ENCODE measurements at places on chromosomes 7 and 10. TPM values are rescaled to one million over a fixed set of nuclear protein-coding genes. Genes with fewer than 3 reads are reported as not detected.

Gene HOXA5
- not detected for total RNA-seq

DNA sequence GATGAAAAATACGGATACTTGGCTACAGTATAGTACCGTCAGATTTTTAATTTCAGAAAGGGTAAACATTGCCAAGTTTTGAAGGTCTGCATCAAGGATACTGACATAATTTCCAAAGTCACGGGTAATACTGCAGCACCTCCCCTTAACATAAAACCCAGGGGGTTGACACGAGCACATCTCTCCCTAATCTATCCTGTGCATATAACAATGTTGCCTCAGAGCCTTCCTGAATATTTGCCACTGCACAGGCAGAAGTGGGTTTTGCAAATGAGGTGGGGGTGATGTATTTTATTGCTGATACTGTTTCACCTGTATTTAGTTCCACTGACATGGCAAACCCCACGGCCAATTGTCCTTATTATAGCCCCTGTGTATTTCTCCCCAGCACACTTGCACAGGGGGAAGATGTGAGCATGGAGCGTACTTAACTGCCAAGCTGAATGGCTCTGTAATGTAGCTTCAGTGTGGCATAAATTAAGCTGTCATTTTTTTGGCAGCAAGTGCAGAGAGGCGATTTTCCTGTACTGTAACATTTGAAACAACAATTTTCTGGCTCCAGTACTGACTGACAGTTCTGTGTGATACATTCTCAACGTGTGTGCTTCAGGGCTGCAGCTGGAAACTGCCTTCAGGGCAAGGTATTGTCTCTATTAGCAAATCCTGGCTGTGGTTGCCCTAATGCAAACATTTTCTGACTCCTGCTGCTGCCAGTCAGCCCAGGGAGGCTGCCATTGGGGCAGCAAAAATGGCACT, 299.6 kb upstream of the SP4 start:
- DNase-seq, result no peak

- DNase-seq, result no peak
These were observed 703.0 kb upstream of the NRP1 start for GRCh38 chr10:34037499-34037898.

DNA sequence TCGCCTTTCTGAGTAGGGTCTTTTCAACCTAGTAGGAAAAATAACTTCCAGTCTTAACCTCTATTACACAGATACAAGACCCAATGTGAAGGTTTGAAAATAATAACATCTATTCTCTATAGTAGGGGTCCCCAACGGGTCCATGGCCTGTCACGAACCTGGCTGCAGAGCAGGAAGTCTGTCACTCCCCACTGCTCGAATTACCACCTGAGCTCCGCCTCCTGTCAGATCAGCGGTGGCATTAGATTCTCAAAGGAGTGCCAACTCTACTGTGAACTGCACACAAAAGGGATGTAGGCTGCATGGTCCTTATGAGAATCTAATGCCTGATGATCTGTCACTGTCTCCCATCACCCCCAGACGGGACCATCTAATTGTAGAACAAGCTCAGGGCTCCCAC, 7.4 kb downstream of the YWHAG start:
- no peak for DNase-seq

- no peak for DNase-seq
These were observed 12.2 kb downstream of the TAS2R16 start for GRCh38 chr7:122983261-122983660.

Gene FXYD4
- not detected for total RNA-seq

GRCh38 chr7:124155432-124156022, 122.7 kb upstream of the TMEM229A start:
- no peak for DNase-seq

Gene TRIM24
- 22.6 TPM for total RNA-seq

- DNase-seq, result no peak
These were observed 191.9 kb downstream of the SFMBT2 start for GRCh38 chr10:7218968-7219367.

Gene XRCC2
- 9.6 TPM for total RNA-seq

- peak; percentile 44 for DNase-seq
These were observed 594 bp downstream of the ZNF503 start for GRCh38 chr10:75400771-75401568.

Gene OR13A1
- total RNA-seq, result not detected

- DNase-seq, result no peak
These were observed 418.6 kb upstream of the ZMIZ1 start for GRCh38 chr10:78650122-78650521.

Gene SPDYE16
- total RNA-seq, result 0.71 TPM

Gene WEE2
- not detected for total RNA-seq

DNA sequence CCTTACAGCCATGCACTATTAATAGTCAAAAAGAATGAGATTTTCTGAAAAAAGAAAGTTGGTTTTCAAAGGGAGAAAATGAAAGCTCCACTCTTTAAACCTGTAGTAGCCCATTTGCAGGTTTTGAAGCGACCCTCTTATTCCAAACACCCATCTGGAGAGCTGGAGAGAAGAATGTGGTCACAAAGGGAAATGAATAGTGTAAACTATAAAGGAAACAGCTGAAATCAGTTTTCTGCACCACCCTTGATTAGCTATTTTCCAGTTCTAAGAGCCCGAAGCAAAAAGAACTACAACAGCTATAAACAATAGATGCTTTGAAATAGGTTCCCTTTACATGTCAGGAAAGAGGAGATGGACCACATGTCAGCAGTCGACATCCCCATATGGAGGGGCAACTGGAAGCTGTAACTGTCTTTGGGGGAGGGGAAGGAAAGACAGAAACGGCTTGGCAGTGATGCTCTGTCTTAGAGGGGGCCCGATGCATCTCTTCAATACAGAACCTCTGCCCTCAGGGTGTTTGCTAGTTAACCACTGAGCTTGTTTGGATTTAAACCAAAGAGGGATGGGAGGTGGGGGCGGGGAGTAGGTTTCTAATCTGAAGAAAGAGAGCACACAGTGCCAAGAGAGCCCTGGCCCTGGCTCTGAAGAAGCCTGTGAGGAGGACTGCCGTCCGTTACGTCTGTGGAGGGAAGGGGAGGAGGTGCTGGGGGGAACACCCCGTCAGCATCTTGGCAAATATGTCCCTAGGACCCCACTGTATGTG, 55.3 kb downstream of the CPVL start:
- no peak for DNase-seq

DNA sequence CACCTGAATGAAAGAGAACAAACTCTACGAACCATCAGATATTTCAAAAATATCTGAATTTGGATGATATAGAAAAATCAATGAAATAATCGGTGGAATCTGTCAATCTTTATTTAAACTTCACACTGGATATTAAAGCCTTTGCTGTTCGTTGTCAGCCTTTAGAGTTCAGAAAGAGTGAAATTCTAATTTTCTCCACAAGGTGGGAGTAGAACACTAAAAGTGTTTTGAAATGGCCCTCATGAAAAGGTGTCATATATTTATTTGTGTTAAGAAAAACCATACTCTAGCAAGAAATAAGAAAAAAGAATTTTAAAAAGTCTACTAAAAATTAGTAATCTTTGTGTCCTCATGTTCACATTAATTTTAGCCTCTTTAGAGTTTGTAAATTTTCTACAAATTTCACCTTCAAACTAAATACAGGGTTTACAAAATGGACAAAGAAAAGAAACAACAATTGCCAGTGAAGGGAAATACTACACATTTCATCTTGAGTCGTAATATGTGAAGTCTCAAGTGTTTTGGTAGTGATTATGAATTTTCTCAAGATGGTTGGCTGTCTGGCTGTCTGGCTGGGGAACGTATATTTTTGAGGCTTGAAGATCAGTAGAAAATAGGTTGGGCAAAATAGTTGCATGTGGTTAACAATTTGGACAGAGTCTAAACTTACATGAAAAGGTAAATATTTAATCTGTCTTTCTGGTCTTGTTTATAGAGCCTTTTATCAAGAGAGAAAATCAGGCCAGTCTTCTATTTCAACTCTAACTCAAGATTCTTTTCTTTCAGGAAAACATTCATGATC, 43.7 kb downstream of the DNAJB9 start:
- no peak for DNase-seq

DNA sequence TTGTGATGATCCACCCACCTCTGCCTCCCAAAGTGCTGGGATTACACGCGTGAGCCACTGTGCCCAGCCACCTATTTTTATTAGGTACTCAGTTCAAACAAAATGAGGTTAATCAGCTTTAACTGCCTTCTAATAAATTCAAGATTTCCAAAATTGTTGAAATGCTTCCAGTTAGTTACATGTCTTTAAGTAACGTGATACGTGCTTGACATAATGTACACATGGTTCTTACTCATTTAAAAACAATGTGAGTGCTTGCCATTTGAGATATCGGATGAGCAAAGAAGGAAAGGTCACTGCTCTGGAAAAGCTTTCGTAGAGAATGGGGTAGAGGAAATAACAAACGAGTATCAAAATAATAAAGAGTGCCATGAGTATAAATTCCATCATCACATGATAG, 83.6 kb downstream of the KMT2E start:
- no peak for DNase-seq

GRCh38 chr10:128180843-128181242, 54.6 kb upstream of the MKI67 start:
- DNase-seq, result peak; percentile 37

Gene ARHGEF35
- total RNA-seq, result 2.5 TPM

- no peak for DNase-seq
These were observed 311.9 kb downstream of the HGF start for GRCh38 chr7:81457852-81458522.
